ENCODE measurements at places on chromosomes 12 and 14.
A peak's percentile ranks its signal among the peaks of the same experiment; 100 is the strongest.

DNA sequence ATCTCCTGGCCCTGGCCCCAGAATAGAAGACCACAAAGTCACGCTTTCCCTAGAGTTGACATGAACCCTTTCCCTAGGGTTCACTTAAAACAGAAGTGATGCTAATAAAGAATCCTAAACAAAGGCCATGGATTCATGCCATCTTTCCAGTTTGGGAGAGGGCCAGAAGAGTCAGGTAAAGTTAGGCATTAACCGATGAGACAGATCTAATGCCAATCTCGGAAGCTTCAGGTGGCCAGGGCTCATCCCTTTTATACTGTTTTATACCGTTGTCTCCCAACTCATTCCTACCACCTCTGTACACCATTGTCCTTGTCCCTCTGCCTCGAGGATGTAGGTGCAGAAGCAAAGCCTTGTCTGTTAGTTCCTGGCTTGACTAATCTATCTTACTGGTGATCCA lies 22.8 kb upstream of the ACTR10 start:
- no peak for DNase-seq

- no peak for DNase-seq
Measured at GRCh38 chr14:87264796-87265195, 728.2 kb downstream of the GALC start.

GRCh38 chr14:33134975-33135374 lies 196.3 kb downstream of the NPAS3 start:
- DNase-seq: no peak

GRCh38 chr14:44589180-44589579 lies 82.1 kb upstream of the FSCB start:
- no peak for DNase-seq

- no peak for DNase-seq
Measured at GRCh38 chr14:95911456-95911855, 34.8 kb downstream of the TUNAR start.

DNA sequence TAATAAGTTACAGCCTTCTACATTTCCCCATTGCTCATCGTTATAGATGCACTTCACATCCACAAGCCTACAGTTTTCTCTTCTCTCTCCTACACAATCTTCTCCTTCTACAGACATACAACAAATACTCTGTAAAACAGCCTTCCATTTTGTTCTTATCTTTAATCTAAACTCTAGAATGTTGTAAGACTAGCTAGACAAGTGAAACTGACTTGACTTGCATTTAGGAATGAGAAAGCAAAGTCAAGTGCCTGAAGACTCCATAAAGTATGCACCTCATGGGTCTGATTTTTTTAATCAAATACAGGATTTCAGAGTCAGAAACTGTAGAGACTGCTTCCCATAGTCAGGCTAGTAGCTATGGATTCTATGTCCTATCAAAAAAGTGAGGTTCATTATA lies 190.3 kb downstream of the KLHL28 start:
- no peak for DNase-seq

DNA sequence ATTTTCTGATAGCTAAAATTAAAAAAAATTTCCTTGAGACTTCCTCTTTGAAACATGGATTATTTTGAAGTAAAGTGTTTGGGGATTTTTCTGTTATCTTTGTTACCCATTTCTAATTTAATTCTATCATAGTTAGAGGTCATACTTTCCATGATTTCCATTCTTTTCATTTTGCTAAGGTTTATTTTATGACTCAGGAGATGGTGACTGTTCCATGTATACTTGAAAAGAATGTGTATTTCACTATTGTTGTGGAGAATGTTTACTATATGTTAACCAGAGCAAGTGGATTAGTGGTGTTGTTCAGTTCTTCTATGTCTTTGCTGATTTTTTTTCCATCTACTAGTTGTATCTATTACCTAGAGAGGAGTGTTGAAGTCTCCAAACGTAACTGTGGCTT lies 250.5 kb upstream of the PELI2 start:
- no peak for DNase-seq

- no peak for DNase-seq
Measured at GRCh38 chr14:85531141-85531586, 1.2 kb downstream of the FLRT2 start.

- DNase-seq: no peak
Measured at GRCh38 chr12:58313091-58313855, 371.9 kb downstream of the ATP23 start.

DNA sequence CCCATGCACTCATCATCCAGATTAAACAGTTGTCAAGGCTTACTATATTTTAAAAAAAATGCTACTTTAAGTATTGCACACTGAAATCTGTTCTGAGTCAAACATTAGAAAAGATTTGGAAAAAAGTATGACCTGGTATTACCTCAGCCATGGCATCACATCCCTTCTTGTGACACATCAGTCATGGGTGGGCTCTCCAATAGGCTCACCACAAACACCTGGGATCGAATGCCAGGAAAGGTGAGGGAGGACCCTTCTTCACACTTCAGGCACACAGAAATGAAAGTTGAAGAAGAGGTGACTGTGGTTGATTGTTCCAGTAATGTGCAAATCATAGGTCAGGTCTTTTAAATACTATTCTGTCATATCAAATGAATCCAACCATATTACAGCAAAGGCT lies 36.6 kb upstream of the GZMB start:
- no peak for DNase-seq

GRCh38 chr12:452667-453210 lies 7.0 kb upstream of the B4GALNT3 start:
- no peak for DNase-seq

DNA sequence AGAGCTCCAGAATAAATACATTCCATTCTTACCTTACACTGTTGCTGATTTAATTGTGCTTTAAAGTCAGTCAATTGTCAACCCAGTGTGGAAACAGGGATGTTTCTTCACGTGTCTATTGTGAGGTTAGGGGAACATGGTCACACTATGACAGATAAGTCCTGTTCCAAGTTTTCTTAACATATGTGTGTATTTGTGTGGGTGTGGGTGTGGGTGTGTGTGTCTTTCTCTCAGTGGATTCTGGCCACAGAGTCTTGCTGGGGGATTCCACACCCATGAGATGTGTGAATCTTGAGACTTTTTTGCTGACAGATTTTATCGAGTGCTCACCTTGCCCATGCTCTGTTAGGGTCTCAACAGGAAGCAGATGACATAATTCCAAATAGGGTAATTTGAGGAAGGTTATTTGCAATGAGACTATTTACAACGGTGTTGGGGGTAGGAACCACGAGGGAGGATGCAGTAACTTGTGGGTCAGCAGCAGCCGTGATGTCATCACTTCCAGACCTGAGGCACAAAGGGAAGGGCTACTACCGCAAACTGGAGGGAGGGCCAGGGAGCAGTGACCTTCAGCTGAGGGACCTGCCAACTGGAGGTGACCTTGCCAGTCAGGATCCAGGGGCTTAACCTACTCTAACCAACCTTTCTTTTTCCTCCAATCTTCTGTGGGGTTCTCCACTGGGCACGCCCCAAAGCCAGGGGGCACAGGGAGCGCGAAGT lies 1.9 kb upstream of the VRK1 start:
- no peak for DNase-seq

- DNase-seq: no peak
Measured at GRCh38 chr14:68449561-68450181, 343.2 kb downstream of the ZFP36L1 start.

DNA sequence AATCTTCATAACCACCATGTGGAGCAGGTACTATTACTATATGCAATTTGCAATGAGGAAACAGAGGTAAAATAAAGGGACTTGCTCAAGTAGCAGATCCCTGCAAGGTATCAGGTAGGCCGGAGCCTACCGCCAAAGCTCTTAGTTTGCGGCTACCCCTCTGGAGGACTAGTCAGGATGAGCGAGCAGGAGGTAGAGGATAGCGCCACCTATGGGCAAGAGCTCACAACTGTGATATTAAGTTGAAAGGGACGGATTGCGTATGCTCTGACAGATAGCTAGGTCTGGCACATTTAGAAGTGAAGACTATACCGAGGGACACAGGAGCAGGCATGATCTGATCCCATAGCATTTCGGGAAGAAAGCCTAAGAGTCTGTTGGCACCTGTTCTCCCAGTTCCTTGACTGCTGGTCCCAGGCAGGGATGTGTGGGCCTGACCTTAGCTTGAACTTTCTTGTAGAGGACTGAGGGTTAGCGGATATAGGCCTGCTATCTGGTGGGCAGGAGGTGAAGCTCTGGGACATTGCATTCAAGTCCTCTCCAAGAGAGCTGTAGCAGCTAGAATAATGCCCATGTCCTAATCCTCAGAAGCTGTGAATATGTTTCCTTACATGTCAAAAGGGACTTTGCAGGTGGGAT lies 48.0 kb downstream of the SLC17A8 start:
- no peak for DNase-seq

DNA sequence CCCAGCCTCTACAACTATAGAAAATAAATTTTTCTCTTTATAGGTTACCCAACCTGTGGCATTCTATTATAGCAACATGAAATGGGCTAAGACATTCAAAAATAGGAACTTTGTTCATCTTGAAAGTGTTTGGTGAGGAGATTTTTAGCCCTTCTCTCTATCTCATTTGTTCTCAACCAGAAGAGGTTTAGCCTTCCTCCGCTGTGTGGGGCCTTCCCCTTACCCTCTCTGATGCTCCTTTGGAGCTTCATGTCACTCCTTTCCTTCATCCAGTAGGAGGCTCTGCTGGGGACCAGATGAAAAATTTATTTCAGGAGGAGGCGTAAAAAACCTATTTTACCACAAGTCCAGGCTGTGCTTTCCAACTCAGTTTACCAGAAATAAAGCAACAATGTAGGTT lies 94.1 kb downstream of the RTN1 start:
- no peak for DNase-seq

DNA sequence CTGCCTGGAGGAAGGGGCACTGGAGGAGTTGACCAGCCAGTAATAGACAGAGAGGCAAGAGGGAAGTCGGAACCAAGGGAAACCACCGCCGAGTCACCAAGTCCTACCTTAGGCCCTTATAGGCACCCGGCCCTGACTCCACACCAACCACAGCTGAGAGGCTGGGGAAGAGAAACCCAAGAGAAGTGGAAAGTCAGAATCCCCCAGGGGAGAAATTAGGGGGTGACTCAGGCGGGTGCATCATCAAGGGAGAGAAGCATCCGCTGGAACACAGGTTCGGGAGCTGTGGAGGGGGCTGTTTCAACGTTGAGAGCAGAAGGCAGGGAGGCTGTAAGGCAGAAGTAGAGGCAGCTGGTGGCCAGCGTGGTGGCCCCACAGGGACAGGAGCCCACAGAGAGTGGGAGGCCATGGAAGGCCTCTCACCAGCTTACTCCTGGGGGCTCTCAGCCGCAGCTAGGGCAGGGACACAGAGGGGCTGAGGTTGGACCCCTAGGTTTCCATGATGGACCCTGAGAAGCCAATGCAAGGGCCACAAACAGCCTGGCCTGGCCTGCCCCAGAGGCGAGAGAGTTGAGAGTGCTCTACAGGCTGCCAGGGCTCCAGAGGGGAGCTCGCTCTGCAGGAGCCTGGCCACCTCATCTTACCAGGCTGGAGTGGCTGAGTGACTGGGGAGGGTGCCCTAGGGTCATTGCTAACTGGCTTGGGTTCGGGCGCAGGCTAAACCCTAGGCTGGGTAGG lies 1.4 kb upstream of the TRMT61A start:
- DNase-seq: no peak

- DNase-seq: no peak
Measured at GRCh38 chr14:99968191-99968920, 96.9 kb upstream of the EVL start.

GRCh38 chr14:52706724-52707706 lies at the start of gene PSMC6:
Gene PSMC6, plus strand, starts transcription at chr14:52707200. Its CDS starts 20 bp downstream, at chr14:52707220.
- DNase-seq: peak; percentile 63

GRCh38 chr12:119913536-119914330 lies 36.6 kb upstream of the CIT start:
- no peak for DNase-seq

GRCh38 chr12:80838024-80838658 lies 99.6 kb downstream of the LIN7A start:
- no peak for DNase-seq

DNA sequence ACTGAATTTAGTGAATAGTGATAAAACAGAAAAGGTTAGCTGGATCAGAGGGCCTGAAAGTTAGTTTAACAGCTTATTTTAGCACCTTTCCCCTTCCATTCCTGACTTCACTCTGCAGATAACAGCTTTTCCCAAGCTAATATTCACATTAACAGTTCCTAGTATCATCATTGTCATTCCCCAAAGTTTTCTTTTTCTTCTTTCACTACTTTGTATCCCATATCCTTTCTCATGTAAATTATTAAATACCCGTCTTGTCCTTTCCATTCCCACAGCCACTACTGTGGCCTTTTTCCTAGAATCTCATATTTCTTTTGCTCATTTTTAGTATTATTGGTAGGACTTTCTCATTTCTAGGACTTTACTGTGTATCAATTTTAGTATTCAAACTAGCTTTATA lies 70.5 kb downstream of the SCFD1 start:
- no peak for DNase-seq

GRCh38 chr12:48016373-48017020 lies 12.2 kb upstream of the COL2A1 start:
- DNase-seq: no peak

DNA sequence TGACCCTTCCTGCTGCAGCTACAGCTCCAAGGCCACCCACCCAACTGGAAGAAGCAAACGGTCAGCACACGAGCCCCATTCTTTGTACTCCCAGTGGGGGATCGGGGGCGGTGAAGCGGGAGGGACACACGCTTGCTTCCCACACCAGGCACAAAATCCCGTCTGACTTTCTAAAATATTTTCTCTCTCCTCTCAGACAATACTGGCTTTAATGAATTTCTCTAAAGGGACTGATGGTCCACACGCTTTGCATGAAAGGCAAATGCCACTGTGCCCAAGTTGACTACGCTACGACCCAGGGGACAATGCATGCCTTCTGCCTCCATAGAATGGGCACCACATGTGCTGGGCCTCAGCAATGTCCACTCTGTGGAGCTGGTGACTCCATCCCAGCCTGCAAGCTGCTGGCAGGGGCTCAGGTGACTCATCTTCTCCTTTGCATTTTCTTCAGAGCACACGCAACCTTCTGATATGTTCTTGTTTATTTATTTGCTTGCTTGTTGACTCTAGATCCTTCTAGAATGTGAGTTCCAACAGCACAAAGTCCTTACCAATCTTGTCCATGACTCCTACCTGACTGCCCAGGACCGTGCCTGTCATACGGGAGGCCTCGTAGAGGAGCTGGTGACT lies 15.6 kb downstream of the SYNE3 start:
- DNase-seq: no peak

DNA sequence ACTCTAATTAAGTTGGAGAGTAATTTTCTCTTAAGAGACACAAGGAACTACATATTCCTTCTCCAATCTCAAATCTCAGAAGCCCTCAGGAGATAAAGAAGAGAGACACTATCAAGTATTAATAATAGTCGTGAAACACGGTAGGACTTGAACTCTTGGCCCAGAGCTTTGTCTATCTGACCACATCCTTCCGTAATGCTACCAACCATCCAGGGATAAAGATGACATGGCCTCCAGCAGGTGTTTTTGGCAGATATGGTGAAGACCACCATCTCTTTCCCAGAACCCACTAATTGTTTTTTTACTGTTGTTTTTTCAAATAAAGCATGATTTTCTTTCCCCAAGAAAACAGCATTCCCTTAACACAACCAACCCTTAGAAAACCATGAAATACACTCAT lies 3.4 kb downstream of the ZNF384 start:
- no peak for DNase-seq

- DNase-seq: no peak
Measured at GRCh38 chr14:33393231-33393894, 454.7 kb downstream of the NPAS3 start.

Measured in NCI-H774 (cell line).